ENCODE measurements at places on chromosomes 11 and 22. TPM values are rescaled to one million over a fixed set of nuclear protein-coding genes. Genes with fewer than 3 reads are reported as not detected.
A peak's percentile ranks its signal among the peaks of the same experiment; 100 is the strongest.

DNA sequence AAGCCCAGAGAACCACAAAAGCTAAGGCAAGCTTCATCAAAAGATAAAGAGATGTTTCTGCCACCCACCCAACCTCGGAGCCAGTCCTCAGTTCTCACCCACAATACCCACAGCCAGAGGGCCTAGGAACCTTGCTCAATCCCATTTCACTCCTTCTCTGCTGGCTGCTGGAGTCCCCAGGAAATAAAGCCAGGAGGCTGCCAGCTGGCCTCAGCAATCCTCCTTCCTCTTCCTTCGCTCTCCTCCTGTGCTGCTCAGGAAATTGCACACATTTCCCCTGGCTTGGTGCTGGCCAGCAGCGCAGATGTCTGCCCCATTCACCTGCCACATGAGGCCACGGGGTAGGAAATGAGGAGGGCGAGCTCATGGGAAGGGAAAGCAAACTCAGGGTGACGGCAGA, 91.8 kb upstream of the LDLRAD3 start:
- DNase-seq = peak; percentile 73

- no peak for DNase-seq
Observed at GRCh38 chr22:49325531-49326395, 501.9 kb downstream of the BRD1 start.

- peak; percentile 17 for DNase-seq
Observed at GRCh38 chr11:95599959-95600586, 189.5 kb downstream of the FAM76B start.

GRCh38 chr22:48427731-48428211, 1399.9 kb downstream of the BRD1 start:
- DNase-seq = no peak

GRCh38 chr11:61616434-61616833, 35.6 kb upstream of the SYT7 start:
- no peak for DNase-seq

- no peak for DNase-seq
Observed at GRCh38 chr11:112498701-112499100, 238.0 kb upstream of the PLET1 start.

GRCh38 chr11:61369372-61370348, 7.5 kb downstream of the TMEM138 start:
- DNase-seq = no peak

DNA sequence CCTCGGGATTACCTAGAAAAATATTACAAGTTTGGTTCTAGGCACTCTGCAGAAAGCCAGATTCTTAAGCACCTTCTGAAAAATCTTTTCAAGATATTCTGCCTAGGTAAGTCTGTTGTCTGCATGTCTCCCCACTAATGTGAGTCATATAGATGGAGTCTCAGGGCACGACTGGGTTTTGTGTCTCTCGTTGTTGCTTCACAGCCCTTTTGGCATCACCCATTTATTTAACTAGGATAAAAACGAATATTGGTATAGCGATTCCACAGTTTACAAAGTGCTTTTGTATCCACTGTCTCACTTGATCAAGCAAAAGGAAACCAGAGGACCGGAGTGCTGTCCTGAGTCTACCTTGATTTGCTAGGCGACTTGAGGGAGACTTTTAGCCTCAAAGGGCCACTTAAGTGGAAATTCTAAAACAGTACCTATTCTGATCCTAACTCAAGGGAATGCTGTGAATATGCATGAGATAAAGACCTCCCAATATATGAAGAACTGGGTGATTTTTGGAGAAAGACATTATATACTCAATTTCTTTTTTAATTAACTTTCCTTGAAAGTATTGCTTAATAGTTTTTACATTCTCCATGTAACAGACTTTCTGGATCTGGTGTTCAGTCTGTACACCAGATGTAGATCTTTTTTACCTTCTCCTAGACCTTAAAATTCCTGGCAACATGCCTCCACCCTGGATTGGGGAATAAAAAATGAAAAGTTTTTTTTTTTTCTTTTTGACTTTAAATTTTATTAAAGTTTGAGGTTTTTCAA, 590 bp downstream of the NNMT start:
- DNase-seq = no peak

- DNase-seq = peak; percentile 93
Observed at GRCh38 chr11:33475993-33476392, 218.8 kb downstream of the HIPK3 start.

GRCh38 chr11:11427140-11427539, 74.1 kb upstream of the CSNK2A3 start:
- peak; percentile 25 for DNase-seq

DNA sequence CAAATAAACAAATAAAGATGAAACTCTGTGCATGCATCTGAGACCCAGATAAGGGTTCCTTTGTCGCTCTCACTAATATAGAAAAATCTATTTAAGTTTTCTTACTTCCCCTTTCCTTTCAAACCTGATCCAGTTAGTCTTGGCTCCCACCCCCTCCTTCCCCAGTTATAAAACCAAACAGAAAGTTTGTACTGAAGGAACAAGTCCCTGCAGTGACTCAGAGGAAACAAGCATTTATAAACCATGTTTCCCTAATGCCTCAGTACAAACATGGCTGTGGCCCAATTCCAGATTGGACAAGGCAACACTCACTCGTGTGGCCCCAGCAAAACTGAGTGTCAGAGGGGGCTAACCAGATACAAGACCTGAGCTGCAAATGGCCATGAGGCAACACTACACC, 65.5 kb upstream of the ARHGAP20 start:
- no peak for DNase-seq

DNA sequence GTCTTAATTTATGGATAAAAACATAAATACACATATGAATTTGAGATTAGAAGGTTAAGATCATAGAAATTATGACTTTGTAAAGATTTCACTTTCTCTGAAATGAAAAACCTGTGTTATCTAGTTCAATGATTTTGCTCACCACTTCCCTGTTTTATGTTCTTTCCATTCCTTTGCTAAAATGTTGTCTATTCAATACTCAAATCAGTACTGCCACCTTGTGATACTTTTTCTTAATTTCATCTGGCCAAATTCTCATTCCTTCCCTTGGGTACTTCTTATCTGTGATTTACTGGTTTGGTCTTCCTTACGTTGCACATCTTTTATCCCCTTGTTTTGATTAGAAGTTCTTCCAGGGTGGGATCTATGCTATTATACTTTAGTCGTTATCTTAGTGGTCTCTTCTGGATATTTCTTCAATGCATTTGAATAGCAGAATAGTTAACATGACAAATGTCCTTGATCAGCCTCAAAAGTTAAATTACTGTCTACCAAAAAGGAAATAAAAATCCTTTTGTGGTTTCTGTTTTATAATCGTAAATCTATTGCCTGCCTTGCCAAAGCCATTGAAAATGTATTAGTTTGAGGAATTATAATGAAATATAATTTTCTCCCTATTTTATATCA, 197.0 kb downstream of the PGR start:
- DNase-seq = peak; percentile 57

DNA sequence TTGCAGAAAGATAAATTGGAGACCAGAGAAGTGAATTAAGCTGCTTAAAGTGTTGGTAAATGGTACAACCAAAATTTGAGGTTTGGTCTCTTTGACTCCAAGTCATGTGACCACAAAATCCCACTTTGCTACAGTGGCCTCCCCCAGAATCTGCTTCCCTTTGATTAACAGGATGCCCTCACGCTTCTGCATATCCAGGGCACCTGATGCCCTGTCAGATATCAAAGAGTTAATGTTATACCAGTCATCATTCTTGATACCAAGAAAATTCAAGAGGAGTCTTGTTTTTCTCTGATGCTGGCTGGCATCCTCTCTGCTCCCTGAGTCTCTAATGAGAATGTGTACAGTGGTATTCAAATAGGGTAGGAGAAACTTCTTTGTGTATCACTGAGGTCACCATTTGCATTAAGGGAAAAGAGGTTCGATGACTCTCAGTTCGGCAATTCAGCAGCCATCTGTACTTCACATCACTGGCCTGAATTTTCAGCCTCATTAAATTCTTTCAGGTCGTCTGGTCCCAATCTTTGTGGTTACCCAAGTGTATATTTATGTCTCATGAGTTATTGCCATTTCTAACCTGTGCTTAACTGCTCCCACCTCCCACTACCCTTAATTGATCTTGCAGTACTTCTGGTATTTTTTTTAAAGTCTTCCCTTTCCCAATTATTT, 73.9 kb downstream of the BDNF start:
- DNase-seq = no peak

- no peak for DNase-seq
Observed at GRCh38 chr22:37525073-37525745, 6.0 kb upstream of the CARD10 start.

DNA sequence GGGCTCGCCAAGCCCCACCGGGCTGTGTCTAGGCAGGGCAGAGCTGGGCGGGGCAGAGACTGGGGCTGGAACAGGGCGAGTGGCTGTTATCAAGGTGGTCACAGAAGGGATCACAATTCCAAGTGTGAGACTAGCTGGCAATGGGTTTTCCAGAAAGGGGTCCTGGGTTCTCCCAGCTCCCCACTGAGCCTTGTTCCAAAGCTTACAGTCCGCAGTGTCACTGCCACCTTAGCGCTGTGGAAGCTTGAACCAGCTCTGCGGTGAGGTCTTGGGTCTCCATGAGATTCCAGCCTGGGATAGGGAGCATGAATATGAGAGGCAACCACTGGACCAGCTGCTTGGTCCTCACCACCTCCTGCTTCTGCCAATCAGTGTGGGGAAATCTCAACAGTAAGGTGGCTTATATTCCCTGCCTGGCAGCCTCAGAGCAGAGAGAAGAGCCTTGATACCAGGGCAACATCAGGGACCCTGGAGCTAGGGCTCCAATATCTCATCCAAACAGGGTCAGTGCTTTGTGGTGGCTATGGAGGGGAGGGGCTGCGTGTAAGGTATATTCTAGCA, 831 bp downstream of the CD44 start:
- DNase-seq = no peak

GRCh38 chr11:1771273-1771672, 7.5 kb upstream of the CTSD start:
- DNase-seq = no peak

- DNase-seq = no peak
Observed at GRCh38 chr22:32052936-32053791, 10.1 kb downstream of the SLC5A1 start.

The PRR33 gene
- total RNA-seq = not detected

The CWC15 gene
- total RNA-seq = 42.4 TPM

The CASP5 gene
- total RNA-seq = 1.6 TPM

The MRPL16 gene
- total RNA-seq = 39.4 TPM

The CCDC34 gene
- 4.0 TPM for total RNA-seq

The PHOX2A gene
- total RNA-seq = not detected

The MISFA gene
- 3.5 TPM for total RNA-seq

The CHRDL2 gene
- 5.9 TPM for total RNA-seq

The CLDN5 gene
- total RNA-seq = 157 TPM

The KCNA4 gene
- total RNA-seq = 2.9 TPM

Data from lung (tissue), 17 donors.